ENCODE measurements at places on chromosomes 1 and 21. TPM values are rescaled to one million over a fixed set of nuclear protein-coding genes. Genes with fewer than 3 reads are reported as not detected.
A peak's percentile ranks its signal among the peaks of the same experiment; 100 is the strongest.

DNA sequence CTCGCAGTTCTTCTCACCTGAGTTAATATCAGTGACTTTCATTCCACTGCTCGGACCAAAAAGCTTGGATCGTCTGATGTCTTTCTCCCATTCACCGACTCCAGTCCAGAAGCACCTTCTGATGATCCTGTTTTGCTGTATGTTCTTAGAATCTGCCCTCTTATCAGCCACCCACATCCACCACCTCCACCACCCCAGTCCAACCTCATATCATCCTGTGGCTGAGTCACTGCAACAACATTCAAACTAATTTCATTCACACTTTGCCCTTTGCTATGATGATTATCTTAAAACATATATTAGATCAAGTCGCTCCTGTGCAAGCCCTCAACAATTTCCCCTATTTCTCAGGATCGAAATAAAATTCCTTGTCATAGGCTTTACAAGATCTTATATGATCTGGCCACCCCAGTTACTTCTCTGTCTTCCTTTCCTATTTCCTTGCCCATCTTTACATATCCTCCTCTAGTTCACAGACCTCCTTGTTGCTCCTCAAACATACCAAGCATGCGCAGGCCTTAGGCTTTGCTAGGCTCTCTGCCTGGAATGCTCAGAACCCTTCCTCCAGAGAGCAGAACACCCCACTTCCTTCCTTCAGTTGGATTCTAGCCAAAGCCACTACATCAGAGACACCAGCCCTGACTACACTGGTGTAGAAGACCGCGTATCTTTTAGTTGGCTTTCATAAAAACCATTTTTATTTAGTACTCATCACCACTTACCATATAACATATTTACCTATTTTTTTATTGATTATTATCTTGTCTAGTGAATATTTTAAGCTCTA is 335.7 kb upstream of the GREM2 start:
- no peak for DNase-seq

- no peak for DNase-seq
Observed at GRCh38 chr1:35058988-35059387, 20.2 kb upstream of the ZMYM1 start.

DNA sequence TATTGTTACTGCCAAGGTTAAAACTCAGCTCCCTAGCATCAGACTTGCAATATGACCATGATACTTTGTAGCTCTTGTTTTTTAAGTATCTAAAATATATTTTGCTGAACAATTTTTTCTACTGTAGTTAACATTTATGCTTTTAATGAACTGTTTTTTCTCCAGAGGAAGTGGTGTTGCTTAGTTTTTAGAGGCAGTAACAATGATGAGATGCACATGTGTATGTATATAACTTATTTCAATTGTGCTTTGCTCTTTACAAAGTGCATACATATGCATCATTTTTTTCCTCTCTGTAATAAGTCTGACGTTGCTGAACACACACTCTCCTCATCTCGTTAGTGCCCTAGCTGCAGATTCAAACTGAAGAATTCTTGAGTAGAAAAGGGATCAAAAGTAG is 418.8 kb downstream of the ZP4 start:
- no peak for DNase-seq

DNA sequence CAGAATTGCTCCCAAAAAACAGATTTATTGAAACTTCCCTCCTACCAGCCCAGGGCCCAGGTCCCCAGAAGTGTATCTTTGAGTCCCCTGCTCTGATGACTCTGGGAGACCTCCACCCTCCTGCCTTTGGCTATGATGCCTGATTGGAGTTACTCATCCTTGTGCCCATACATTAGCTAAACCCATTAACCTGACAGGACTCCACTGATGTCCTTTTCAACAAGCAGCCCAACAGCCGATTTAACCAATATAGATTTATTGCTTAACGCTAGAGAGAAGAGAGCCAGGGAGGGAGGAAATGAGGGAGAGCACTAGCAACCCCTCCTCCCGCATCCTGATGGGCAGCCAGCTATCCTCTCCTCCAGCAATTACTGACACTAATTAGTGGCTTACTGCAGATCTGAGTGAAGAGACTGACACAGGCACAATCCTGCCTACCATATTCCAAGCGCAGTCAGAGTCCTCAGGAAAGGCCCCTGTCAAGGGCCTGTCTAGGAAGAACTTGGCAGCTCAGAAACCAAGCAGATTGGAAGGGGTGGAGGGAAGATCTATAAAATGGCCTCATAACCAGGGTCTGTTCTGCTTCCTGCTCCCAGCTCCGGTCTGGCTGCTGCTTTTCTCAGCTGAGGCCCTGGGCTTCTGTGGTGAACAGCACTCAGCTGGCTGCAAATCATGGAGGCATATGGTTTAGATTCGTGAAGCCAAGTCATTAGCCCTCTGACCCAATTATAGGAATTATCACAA is 484.5 kb upstream of the DAB1 start:
- DNase-seq = no peak

GRCh38 chr1:3058263-3059030 is 10.6 kb upstream of the PRDM16 start:
- no peak for DNase-seq

- peak; percentile 80 for DNase-seq
Observed at GRCh38 chr1:23809751-23810171, 9.2 kb upstream of the GALE start.

DNA sequence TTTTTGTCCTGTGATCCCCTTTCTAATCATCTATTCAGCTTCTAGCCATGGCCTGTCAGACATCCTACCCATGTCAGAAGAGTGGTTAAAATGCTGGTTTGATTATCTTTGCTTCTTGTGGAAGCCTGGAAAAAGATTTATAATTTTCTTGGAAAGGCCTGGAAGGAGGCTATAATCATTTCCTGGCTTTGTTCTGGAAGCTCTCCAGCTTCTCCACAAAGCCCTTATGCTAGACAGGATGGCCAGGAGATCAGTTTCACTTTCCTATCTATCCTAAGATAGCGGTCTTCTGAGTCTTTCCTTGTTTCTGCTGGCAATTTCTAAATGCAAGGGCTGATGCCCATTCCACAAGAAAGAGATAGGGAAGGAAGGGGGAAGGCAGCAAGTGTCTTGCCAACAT is 90.9 kb upstream of the SLC44A3 start:
- no peak for DNase-seq

GRCh38 chr1:15570861-15571260 is 14.0 kb downstream of the AGMAT start:
- no peak for DNase-seq

DNA sequence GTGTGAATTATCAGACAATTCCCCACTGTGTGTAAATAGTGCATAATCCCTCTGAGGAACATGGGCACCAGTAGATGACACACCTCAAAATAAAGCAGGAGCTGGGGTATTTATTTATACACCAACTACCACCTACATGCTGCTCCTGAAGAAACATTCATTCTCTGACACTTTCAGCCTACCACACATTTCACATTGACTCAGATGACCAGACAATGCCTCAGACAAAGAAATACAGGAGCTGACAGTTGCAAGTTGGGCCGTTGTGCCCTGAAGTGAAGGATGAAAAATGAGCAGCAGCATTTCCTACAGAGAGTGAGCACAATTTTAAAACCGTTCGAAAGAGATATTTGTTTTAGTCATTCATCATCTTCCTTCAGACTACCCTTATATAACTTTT is 63.2 kb downstream of the RGS2 start:
- no peak for DNase-seq

- no peak for DNase-seq
Observed at GRCh38 chr1:9125325-9125724, 3.6 kb downstream of the GPR157 start.

- no peak for DNase-seq
Observed at GRCh38 chr1:225923381-225923691, 714 bp downstream of the PYCR2 start.

OR2AK2 gene
- total RNA-seq = not detected

SELP gene
- total RNA-seq = 12.6 TPM

TMEM35B gene
- 70.2 TPM for total RNA-seq

OR6N1 gene
- total RNA-seq = not detected

THEMIS2 gene
- total RNA-seq = 18.3 TPM

LCE3E gene
- total RNA-seq = not detected

KRTAP19-1 gene
- not detected for total RNA-seq

SPATA46 gene
- not detected for total RNA-seq

UTS2 gene
- not detected for total RNA-seq

Measured in mucosa of gallbladder (tissue), 1 donor.